ENCODE measurements at places on chromosomes 7 and 10.

DNA sequence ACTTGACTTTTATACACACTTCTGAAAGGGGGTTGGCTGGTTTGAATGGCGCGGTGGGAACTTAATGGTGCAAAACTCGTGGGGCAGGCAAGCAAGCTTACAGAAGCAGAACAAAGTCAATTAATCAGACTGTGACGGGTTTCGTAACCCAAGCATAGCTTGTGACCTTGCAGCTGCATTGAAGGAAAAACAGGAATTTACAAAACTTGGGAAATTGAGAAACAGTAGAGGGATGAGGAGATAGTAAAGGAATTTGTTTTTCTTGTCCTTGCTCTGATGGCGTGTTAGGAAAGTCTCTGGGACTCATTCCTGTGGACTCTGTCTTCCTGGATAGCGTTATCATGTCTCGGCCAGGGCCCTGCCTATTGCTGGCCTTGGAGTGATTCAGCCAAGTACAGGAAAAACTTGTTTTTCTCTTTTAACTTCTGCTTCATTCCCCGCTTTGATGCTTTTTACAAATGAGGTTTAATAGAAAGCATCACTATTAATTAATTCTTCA, 220.0 kb upstream of the KCND2 start:
- peak; percentile 89 for DNase-seq

DNA sequence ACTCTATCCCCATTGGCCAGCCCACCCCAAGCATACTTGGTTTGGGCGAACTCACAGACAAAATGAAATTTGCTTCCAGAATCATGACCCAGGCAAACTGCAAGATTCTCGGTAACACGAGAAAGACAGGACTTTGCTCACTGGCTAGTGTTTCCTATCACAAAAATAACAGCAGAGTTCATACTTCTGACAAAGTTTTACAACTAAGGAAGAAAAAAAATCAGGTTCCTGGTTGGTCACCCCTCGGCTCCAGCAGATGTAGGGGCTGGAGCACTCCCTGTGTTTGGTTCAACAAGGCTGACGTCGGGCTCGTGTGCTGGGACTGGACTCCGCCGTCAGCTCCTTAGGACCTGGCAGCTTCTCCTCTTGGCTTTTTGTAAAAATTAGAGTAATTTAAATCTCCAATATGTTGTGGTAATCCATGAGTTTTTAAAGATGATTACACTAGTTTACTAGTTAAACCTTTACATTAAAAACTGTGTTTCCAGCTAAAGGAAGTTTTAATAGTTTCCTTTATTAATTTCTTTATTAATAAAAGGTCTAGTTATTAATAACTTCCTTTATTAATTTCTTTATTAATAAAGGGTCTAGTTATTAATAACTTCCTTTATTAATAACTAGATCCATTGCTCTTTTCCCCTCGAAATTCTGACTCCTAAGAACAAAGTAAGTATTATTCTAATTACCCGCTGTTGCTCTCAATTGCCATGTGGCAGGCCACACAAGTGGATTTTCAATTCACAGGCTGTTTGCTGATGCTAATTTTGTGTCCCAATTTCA, 115.6 kb upstream of the RNF32 start:
- no peak for DNase-seq

- no peak for DNase-seq
Observed at GRCh38 chr10:76905251-76905650, 732.4 kb downstream of the KCNMA1 start.

DNA sequence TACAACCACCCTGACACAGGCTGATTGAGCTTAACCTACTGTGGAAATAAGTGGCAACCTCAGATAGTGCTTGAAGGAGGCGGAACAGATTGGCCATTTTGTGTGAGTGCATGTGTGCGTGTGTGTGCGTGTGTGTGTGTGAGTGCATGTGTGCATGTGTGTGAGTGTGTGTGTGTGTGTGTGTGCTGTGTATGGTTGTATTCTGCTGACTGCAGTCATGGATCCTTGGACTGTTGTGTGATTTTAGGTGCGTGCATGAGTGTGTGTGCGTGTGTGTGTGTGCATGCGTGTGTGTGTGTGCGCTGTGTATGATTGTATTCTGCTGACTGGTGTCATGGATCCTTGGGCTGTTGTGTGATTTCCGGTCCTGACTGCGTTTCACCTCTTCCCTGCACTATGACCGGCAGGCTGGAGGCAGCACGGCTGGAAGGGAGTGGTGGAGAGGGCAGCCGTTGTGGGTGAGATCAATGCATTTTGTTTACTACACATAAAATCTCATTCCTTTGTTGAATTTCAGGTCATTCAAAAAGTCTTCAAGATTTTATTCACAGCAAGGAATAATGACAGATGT, 6.3 kb downstream of the IQCE start:
- peak; percentile 15 for DNase-seq

GRCh38 chr7:129824291-129825208, 128.2 kb downstream of the UBE2H start:
- DNase-seq: peak; percentile 46

DNA sequence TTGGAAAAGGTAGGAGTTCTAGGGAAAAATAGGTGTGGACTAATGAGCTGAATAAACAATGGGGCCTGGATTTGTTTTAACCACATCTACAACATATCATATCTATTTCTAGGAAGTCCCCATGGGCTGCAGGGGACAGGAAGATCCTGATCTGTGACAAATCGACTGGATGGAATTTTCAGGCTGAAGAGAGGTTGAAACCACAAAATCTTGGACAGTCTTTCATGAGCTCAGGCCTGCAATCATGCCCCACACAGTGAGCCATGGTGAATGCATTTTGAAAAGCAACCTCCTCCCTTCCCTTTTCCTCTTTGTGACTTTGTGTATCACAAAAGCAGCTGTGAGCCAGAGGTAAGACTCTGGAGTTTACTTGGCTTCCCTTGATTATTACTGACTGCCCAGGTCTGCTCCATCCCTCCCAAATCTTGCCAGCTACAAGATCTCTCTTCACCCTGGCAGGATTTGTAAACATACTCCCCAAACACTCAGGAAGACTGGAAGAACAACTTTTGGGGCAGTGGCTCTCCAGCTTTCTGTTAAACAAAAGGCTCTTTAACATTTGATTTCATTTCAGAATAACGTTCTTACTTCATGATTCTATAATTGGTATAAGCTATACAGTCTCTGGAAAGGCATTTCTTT, 66.4 kb downstream of the ASAH2B start:
- DNase-seq: no peak

DNA sequence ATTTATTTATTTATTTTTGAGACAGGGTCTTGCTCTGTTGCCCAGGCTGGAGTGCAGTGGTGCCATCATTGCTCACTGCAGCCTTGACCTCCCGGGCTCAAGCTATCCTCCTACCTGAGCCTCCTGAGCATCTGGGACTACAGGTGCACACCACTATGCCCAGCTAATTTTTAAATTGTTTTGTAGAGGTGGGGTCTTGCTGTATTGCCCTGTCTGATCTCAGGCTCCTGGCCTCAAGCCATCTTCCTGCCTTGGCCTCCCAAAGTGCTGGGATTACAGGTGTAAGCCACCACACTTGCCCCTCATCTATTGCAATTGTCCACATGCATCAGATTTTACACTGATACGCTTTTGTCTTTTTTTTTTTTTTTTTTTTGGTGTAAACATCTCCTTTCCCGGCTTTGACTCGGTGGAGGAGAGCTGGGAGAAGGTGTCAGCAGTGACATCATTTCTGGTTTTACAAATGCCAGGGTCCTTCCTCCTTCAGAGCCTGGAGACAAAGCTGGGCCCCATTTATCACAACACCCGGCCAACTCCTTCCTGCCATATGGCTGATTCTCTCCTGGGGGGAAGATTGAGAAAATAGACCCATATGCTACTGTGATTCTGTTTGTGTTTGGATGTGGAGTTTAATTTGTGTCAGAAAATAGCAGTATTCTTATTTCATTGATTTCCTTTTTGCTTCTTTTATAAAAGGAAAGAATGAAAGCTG, 61.3 kb downstream of the GALNT17 start:
- DNase-seq: no peak

- DNase-seq: no peak
Observed at GRCh38 chr10:27253576-27253975, 13.0 kb upstream of the ACBD5 start.

- DNase-seq: no peak
Observed at GRCh38 chr10:59864141-59864962, 42.0 kb downstream of the CCDC6 start.

DNA sequence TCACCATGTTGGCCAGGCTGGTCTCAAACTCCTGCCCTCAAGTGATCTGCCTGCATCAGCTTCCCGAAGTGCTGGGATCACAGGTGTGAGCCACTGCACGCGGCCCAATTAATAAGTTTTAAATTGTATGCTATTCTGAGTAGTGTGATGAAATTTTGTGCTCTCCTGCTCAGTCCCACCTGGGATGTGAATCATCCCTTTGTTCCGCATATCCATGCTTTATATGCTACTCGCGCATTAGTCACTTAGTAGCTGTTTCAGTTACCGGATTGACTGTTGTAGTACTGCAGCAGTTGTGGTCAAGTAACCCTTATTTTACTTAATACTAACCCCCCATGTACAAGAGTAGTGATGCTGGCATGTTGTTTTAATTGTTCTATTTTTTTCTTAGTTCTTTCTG, 47.3 kb upstream of the OIT3 start:
- DNase-seq: peak; percentile 80

GRCh38 chr7:44801890-44802289, 5.4 kb downstream of the PPIA start:
- peak; percentile 48 for DNase-seq

GRCh38 chr10:55351431-55351830, 550.4 kb upstream of the PCDH15 start:
- no peak for DNase-seq

DNA sequence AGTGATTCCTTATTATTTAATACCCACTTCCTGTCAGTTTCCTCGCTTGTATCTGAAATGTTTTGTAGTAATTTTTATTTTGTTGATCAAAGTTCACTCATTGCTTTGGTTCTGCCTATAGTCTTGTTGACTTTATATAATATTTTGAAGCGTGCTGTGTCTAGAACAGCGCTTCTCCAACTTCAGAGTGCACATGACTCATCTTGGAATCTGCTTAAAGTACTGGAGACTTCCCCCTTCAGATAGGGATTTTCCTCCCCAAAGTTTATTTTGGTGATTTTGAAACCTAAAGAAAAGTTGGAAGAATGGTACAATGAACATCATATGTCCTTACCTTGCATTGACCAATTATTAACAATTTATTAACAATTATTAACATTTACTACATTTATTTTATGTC, 5.8 kb downstream of the COMTD1 start:
- DNase-seq: peak; percentile 71

GRCh38 chr7:46414946-46415345, 493.9 kb upstream of the IGFBP3 start:
- DNase-seq: peak; percentile 63

- no peak for DNase-seq
Observed at GRCh38 chr10:73810358-73810734, 1.1 kb downstream of the NDST2 start.

- DNase-seq: no peak
Observed at GRCh38 chr7:36827726-36828703, 103.7 kb upstream of the AOAH start.

DNA sequence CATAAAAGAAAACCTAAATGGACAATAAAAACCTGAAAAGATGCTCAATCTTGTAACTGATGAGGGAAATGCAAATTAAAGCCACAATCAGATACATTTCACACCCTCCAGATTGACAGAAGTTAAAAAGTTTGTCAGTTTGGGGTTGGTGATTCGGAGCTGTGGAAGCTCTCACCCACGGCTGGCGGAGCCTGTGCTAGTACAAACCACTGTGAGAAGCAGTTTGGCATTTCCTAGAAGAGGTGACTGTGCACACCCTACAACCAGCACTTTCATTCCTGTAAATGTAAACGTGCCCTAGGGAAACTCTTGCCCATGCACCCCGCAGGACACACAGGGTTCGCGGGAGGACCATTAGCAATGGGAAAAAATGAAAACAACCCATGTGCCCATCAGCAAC, 114.1 kb downstream of the BMS1 start:
- no peak for DNase-seq

DNA sequence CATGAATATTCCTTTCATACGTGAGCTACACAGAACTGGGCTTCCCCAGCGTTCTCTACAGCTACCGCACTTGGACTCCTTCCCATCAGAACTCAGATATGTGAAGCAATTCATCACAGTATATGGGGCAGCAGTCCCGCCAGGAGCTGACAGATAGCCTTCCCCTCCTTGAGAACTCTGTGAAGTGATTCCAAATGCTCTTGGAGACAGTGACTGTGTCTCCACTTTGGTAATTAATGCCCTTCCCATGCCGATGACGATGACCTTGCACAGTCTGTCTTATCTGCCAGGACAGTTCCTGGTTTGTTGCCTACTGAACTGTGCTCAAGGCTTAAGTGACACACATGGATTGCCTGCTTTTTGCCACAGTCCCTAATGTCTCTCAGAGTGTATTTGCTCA, 75.0 kb upstream of the AFAP1L2 start:
- DNase-seq: no peak

- no peak for DNase-seq
Observed at GRCh38 chr10:116771959-116772585, 29.7 kb upstream of the HSPA12A start.

GRCh38 chr7:55026086-55026790, 7.4 kb downstream of the EGFR start:
- no peak for DNase-seq

DNA sequence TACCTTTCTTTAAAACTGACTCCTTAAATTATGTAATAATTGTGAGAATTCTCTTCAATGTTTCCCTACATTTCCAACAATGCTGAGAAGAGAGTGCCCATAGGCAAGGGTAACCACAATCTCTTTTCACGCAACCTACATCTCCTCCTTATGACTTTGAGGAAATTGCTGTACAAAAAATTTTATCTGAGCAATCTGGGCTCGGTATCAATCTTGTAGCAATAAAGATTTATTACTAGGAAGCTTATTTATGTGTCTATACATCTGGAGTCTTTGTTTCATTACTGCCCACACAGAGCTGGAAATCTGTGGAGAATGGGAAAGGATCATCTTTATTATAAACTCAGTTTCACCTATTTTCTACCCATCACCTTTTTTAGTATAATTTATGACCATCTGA, 913.8 kb upstream of the SORCS1 start:
- no peak for DNase-seq

DNA sequence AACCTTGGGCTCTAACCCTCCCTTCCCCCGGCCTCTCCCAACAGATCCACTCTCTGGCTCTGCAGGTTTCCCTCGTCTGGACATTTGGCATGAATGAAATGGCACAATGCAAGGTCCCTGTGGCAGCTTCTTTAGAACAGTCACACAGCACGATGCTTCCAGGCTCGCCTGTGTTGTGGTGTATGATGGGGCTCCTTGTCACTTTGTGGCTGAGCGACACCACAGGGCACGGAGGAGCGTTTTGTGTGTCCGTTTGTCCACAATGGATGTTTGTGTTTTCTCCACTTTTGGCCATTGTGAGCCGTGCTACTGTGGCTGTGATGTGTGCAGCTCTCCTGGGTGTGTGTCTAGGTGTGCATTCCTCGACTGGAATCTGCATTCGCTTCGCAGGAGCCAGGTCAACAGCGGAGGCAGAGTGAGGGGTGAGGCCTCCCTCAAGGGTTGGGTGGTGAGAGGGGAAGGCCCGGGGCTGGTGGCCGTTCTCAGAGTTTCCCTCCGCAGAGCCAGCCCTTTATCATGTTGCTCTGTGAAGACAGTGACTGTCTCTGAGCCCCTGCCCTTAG, 22.3 kb upstream of the SHH start:
- no peak for DNase-seq
